ENCODE measurements at places on chromosomes 16 and 17. TPM values are rescaled to one million over a fixed set of nuclear protein-coding genes. Genes with fewer than 3 reads are reported as not detected.

The SSTR5 gene
- 6.7 TPM for total RNA-seq

The CHD9NB gene
- total RNA-seq = 26.2 TPM

The HNF1B gene
- total RNA-seq = 185 TPM

The PCTP gene
- total RNA-seq = 18.7 TPM
